ENCODE measurements at places on chromosomes 4 and X.

DNA sequence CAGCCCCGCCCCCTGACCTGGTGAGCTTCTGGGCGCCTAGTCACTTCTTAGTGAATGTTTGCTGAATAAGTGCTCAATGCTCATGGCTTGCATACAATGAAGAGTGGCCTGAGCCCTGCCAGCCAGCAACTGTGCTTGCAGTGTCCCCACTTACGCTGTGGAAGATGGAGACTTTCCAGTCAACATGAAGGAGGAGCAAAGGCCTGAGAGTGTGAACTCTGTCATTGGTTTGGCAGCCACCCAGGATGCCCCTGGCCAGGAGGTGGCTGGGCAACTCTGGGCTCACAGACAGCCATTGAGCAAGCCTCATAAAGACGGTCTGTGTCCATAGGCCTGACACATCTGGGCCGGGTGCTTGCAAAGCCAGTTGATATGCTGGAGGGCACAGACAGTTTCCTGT lies 72.1 kb upstream of the MAMLD1 start:
- DNase-seq: no peak

DNA sequence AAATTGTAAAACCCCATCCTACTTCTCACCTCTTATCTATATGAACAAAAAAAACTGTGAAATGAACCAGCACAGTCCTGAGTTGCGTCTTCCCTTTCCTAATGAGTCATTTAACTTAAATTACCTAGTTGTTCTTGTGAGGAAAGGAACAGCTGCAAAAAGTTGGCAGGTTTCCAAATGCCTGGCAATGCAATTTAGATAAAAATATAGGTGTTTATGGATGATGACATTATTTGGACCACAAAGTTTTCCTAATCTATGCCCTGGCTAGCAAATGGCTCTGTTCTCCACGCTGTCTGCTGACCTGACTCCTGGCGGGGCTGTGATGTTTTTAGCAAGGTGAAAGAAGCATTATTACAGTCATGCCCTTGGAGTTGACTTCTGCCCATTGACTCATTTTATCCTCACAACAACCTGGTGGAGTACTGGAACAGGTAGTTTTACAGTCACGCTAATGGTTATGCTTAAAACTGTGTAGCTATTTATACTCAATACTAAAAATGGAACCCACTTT lies 29.8 kb upstream of the RELL1 start:
- DNase-seq: no peak

DNA sequence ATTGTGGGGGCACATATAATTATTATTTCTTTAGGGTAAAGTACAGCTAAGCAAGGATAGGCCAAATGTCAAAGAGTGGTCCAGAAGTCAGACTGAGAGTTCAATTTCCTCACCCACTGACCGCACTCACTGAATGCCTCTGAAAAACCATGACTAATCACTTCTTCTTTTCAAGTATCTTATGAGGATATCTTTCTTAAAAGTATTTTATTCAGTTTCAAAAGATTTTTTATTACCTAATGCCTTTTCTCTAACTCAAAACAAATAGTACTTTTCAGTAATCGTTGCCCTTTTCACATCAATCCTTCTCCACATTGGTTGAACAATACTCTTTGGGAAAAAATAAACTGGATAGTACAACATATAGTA lies 61.7 kb upstream of the CAMK2D start:
- DNase-seq: no peak

GRCh38 chr4:90189946-90190345 lies 62.8 kb downstream of the CCSER1 start:
- DNase-seq: no peak

DNA sequence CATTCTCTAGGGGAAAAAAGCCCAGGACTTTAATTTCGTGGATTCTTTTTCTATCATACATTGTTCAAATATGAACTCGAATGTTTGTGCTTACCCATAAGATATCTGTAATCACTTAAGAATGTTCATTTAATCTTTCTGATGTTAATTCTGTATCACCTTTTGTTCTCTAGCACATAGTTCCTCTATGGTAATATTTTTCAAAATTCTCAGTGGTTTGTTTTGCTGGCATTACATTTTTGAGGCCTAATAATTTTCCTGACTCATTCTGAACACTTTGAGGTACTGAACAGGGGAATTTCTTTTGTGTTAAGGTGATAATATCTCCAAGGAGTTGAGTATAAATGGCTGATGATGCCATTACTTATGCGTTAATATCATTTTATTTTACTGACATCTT lies 490.7 kb upstream of the PITX2 start:
- no peak for DNase-seq

GRCh38 chrX:115360220-115360781 lies 70.8 kb downstream of the LUZP4 start:
- DNase-seq: no peak
